ENCODE measurements at places on chromosomes 3 and 15. TPM values are rescaled to one million over a fixed set of nuclear protein-coding genes. Genes with fewer than 3 reads are reported as not detected.

GRCh38 chr3:34683851-34684250 lies 885.4 kb downstream of the PDCD6IP start:
- no peak for DNase-seq
- no peak overlapping the region for H3K4me3 ChIP-seq
- no peak overlapping the region for H3K27ac ChIP-seq

DNA sequence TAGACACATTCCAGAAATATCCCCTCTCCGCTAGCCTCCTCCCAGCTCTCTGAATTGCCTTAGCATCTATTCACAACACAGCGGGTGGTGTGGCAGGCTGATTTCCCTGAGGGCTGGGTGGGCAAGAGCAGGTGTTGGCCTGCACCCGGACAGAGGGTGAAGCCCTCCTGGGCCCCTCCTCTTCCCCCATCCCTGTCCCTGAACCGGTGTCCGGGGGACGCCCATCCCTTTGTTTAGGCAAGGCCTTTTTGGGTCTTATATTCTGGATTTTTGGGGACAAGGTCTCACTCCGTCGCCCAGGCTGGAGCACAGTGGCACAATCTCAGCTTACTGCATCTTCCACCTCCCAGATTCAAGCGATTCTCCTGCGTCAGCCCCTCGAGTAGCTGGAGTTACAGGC lies 55.2 kb upstream of the KLHL25 start:
- no peaks in the 10 kb centered on the region for H3K4me1 ChIP-seq
- no peak for DNase-seq
- H3K27ac ChIP-seq, result no peak overlapping the region
- no peak overlapping the region for H3K4me3 ChIP-seq
- no peaks in the 10 kb centered on the region for H3K36me3 ChIP-seq
- H3K27me3 ChIP-seq, result no peaks in the 10 kb centered on the region

DNA sequence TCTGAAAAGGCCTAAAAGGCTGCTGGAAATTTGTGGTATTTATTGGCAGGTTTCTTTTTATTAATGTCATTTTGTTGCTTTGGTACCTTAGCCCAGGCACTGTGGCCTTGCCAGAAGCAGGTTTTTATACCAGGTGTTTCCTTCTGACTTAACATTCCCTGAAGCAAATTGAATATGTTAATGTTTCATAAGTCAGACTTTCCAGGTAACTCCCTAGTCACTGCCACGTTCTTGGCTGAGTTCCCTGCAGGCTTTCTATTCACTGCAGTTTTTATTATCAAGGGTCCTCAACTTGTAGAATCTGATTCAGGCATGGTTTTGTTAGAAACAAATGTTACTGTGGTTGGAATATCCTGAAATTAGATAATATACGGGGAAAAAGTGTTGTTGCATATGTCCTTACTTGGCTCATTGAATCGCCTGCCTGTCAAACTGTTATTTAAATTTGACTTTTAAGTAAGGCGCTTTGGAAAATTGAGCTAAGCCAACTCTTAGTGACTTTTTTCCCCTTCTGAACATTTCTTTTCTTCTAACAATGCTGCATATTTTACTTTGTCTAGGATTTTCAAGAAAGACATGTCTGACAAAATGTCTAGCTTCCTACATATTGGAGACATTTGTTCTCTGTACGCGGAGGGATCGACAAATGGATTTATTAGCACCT lies 22.9 kb downstream of the ITPR1 start:
- no peaks in the 10 kb centered on the region for H3K27me3 ChIP-seq
- H3K4me3 ChIP-seq, result no peak overlapping the region
- no peak for DNase-seq
- no peaks in the 10 kb centered on the region for H3K36me3 ChIP-seq
- H3K4me1 ChIP-seq, result peaks cover 28% of the 10 kb centered on the region

GRCh38 chr15:97319291-97319690 lies 641.2 kb upstream of the ARRDC4 start:
- DNase-seq, result no peak
- H3K4me1 ChIP-seq, result no peaks in the 10 kb centered on the region
- H3K36me3 ChIP-seq, result no peaks in the 10 kb centered on the region
- H3K27me3 ChIP-seq, result no peaks in the 10 kb centered on the region

GRCh38 chr15:79032656-79033055 lies 57.9 kb downstream of the RASGRF1 start:
- no peaks in the 10 kb centered on the region for H3K27me3 ChIP-seq
- no peaks in the 10 kb centered on the region for H3K36me3 ChIP-seq
- no peak overlapping the region for H3K4me3 ChIP-seq

SI gene
- not detected for total RNA-seq

GRCh38 chr3:104632521-104632920 lies 734.2 kb upstream of the ALCAM start:
- H3K27me3 ChIP-seq, result no peaks in the 10 kb centered on the region
- DNase-seq, result no peak
- H3K4me3 ChIP-seq, result no peak overlapping the region
- no peaks in the 10 kb centered on the region for H3K36me3 ChIP-seq

GRCh38 chr3:107411779-107412178 lies 34.5 kb downstream of the CCDC54 start:
- no peak overlapping the region for H3K27ac ChIP-seq
- no peaks in the 10 kb centered on the region for H3K4me1 ChIP-seq
- H3K27me3 ChIP-seq, result no peaks in the 10 kb centered on the region
- no peaks in the 10 kb centered on the region for H3K36me3 ChIP-seq
- DNase-seq, result no peak
- H3K4me3 ChIP-seq, result no peak overlapping the region

DNA sequence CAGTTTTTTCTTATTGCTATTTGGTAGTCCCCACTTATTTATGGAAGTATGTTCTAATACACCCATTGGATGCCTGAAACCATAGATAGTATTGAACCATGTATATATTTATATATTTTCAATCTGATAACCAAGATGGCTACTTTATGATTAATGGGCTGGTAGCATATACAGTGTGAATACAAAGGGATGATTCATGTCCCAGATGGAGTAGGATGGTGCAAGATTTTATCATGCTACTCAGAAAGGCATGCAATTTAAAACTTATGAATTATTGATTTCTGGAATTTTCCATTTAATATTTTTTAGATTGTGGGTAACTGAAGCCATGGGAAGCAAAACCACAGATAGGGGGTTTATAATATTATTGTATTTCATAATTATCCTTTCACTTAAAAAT lies 35.2 kb downstream of the AP4E1 start:
- no peaks in the 10 kb centered on the region for H3K27me3 ChIP-seq
- no peaks in the 10 kb centered on the region for H3K4me1 ChIP-seq
- H3K27ac ChIP-seq, result no peak overlapping the region
- peaks cover 16% of the 10 kb centered on the region for H3K36me3 ChIP-seq
- no peak for DNase-seq

DNA sequence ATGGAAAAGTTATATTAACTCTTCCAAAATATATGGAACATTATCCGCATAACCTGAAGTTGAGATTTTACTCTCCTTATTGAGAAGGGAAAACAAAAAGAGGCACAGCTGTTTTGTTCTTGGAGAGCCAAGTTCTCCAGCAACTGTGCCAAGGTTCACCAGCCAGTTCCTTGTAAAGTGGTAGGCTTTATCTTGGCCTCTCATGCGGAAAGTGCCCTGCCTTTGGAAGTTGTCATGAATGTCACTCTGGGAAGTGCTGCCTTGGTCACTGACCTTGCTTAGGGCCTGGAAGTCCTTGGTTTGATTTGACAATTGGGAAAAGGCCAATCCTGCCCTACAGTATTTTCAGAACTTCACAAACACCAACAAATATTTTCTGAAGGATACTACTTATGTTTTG lies 44.2 kb upstream of the THRB start:
- no peak overlapping the region for H3K4me3 ChIP-seq
- no peak for DNase-seq
- no peak overlapping the region for H3K27ac ChIP-seq
- no peaks in the 10 kb centered on the region for H3K4me1 ChIP-seq
- H3K27me3 ChIP-seq, result no peaks in the 10 kb centered on the region

FEZF2 gene
- total RNA-seq, result not detected

ISLR2 gene
- not detected for total RNA-seq

GRCh38 chr15:82532991-82533481 lies 7.2 kb downstream of the RPS17 start:
- peaks cover 2% of the 10 kb centered on the region for H3K4me1 ChIP-seq
- DNase-seq, result no peak
- H3K27me3 ChIP-seq, result no peaks in the 10 kb centered on the region
- no peak overlapping the region for H3K4me3 ChIP-seq
- H3K27ac ChIP-seq, result no peak overlapping the region
- H3K36me3 ChIP-seq, result peaks cover 35% of the 10 kb centered on the region

DNA sequence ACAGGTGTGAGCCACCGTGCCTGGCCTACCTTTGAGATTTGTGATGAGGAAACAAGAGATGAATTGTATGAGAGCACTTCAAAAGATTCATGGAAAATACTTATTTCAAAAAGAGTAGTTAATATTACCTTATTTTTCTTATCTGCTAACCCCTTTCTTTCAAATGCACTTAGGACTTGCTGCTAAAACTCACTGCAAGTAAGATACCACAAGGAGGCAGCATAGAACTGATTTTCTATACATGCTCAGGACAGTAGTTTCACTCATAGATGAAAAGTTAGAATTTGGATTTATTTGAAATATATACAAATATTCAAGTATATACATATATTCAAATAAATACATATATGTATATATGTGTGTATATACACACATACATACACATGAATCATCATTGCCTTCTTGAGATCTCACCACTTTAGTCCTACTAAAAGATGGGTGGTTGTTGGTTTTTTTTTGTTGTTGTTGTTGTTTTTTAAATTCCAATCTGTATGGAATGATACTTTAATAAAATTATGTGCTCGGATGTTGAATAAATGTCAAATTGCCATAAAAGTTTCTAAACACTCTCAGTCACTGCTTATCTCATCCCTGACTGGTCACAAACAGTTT lies 2.4 kb downstream of the CCNDBP1 start:
- no peak overlapping the region for H3K27ac ChIP-seq
- peak; percentile 40 for DNase-seq
- no peaks in the 10 kb centered on the region for H3K27me3 ChIP-seq
- no peak overlapping the region for H3K4me3 ChIP-seq

DNA sequence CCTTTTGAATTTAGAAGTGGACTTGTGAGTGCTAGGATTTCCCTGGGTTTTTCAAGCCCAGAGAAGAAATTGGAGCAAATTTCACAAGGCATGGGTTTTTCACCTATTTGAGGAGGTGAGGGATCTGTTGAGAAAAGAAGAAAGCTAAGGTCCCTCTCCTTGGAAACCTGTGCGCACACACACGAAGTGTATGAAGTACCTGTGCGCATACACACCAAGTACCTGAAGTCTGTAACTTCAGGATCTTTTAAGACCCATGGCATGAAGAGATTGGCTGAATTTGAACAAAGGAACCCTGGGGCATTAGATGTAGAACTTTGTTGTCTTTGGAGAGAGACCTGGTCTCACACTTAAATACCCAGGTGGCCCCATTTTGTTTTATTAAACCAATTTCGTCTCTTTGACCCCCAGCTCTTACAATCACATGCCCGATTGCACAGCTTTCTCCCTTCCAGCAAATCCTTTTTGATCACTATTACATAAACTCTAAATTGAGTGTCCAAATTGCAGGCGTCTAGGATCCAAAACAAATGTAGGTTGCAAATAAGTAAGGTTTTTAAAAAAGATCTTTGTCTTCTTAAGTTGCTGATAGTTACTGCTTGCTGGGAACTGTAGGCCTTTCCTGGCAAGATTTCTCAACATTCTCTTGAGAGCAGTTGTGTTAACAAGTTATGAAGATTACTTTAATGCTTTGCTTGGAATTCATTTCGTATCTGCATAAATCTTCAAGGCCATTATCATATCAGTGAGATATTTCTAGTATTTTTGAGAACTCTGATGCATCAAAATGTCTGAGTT lies 64.3 kb downstream of the CMTM8 start:
- H3K36me3 ChIP-seq, result no peaks in the 10 kb centered on the region
- DNase-seq, result no peak
- no peaks in the 10 kb centered on the region for H3K27me3 ChIP-seq

GRCh38 chr15:67880651-67881182 lies 40.9 kb upstream of the RNU6-1 start:
- no peak for DNase-seq
- no peaks in the 10 kb centered on the region for H3K36me3 ChIP-seq
- H3K27me3 ChIP-seq, result no peaks in the 10 kb centered on the region
- no peak overlapping the region for H3K4me3 ChIP-seq

- no peak overlapping the region for H3K27ac ChIP-seq
- DNase-seq, result no peak
- no peaks in the 10 kb centered on the region for H3K36me3 ChIP-seq
Measured at GRCh38 chr3:27927882-27928281, 205.8 kb upstream of the EOMES start.

GRCh38 chr3:197599089-197599765 lies 43.5 kb upstream of the BDH1 start:
- no peaks in the 10 kb centered on the region for H3K27me3 ChIP-seq
- H3K27ac ChIP-seq, result no peak overlapping the region
- no peaks in the 10 kb centered on the region for H3K36me3 ChIP-seq
- no peak overlapping the region for H3K4me3 ChIP-seq
- peaks cover 3% of the 10 kb centered on the region for H3K4me1 ChIP-seq
- DNase-seq, result peak; percentile 76

DNA sequence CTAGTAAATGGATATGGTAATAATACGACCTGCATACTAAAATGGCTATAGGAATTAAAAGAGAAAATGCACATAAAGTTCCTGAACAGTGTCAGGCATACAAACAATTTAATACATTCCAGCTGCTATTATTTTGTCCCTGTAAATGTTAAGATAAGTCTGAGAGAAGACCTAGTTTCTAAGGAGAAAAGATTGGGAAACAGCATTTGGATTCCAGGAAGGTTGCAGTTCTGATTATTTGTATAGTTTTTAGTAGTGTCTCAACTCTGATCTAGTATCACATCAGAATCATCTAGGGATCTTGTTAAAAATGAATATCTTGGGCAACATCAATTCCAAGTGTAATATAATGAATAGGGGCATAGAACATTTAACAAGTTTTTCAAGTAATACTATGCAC lies 905.7 kb downstream of the NSUN3 start:
- H3K36me3 ChIP-seq, result no peaks in the 10 kb centered on the region
- DNase-seq, result no peak
- no peaks in the 10 kb centered on the region for H3K27me3 ChIP-seq

- peaks cover 27% of the 10 kb centered on the region for H3K36me3 ChIP-seq
- H3K27ac ChIP-seq, result no peak overlapping the region
- DNase-seq, result no peak
- H3K4me3 ChIP-seq, result no peak overlapping the region
- no peaks in the 10 kb centered on the region for H3K4me1 ChIP-seq
Measured at GRCh38 chr15:61888074-61888780, 172.0 kb downstream of the VPS13C start.

DNA sequence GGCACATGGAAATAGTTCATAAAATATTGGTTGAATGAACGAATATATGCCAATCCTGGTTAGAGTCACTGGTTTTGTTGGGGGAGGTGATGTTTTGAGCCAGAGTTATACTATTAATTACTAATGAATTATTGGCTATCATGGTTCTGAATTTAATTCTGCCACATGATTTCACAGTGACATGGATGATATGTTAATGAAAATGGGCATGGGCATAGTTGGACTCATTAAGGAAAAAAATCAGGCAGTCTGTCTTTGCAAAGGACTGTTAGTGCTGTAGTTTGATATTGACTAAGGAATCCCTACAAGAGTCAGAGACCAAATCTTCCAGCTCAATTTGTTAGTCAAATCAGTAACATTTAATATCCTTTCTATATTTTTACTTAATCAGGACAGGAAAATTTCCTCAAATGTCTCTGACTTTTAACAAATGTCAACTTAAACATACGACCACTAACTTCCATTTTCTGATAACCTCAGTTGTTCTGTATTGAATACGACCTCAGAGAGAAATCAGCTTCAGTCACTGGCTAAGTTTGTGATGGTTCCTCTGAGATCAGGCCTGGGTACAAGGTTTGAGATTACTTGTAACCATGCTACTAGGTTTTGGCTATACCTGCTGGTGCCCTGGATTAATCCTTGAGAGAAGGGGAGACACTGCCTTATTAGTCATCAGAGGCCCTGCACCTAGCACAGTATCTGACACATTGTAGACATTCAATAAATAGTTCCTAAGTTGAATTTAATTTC lies 13.3 kb downstream of the NFKBIZ start:
- H3K36me3 ChIP-seq, result peaks cover 26% of the 10 kb centered on the region
- no peak overlapping the region for H3K27ac ChIP-seq
- H3K27me3 ChIP-seq, result no peaks in the 10 kb centered on the region
- DNase-seq, result no peak

Measured in CD8-positive, alpha-beta memory T cell (primary cell).